Activated CD4-positive, alpha-beta T cell treated with anti-CD3 and anti-CD28 coated beads for 36 hours (primary cell): ENCODE measurements at places on chromosomes 1 and 21. TPM values are rescaled to one million over a fixed set of nuclear protein-coding genes. Genes with fewer than 3 reads are reported as not detected.

DNA sequence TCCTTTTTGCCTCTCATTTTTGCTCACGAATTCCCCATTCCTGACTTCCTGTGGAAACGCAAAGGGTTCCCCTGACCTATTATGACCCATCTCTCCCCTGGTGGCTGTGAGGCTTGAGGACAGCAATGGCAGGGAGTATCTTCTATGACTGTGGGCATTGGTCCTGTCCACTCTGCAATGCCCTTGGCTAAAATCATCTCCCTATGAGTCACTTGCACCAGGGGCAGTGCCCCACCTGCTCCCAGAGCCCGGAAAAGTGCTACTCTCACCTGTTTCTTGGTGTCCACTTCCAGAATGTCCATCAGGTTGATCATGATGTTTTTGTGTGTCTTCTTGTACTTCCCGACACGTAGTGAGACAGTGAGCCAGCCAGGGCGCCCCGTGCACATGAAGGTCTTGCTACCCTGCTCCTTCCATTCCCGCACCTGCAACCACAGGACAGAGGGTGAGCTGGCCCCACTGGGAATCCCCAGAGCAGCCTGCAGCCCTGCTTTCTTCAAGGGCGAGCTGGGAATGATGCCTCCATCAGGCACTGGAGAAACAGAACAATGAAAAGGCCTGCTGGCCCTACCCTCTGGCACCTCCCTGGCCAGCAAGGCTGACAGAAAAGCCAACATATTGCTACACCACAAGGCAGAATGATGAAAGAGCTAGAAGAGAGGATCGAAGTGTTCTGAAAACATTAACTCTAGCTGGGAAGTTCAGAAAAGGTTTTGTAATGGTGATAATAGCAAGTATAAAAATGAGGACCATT lies 3.5 kb downstream of the DHCR24 start:
- DNase-seq = no peak

GRCh38 chr1:25174730-25175612 lies 57.3 kb downstream of the SYF2 start:
- no peak for DNase-seq

DNA sequence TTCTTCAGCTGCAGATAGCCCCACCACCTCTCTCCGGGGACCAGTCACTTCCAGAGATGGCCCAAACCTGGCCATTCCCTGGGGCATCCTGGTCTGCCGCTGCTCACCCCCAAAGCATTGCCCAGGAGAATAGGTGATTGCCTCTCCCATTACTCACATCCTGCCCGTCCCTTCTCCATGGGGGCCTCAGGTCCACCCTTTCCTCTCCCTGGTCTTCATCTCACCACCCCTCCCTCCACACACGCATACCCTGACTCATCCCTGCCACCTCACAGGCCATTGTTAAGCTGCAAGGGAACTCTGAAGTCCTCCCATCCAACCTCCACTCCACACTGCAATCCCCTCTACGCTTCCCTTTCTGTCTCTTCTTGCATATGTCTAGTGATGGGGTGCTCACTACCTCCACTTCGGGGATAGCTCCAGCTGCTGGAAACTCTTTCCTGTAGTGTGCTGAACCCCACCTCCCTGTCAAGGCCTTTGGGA lies at the start of gene PLEKHG5:
TSS of gene PLEKHG5 (minus strand) at position 188 of the 483 bp plus-strand sequence. CDS start 14,096 bp downstream, outside the sequence.
- DNase-seq = peak; percentile 41

DNA sequence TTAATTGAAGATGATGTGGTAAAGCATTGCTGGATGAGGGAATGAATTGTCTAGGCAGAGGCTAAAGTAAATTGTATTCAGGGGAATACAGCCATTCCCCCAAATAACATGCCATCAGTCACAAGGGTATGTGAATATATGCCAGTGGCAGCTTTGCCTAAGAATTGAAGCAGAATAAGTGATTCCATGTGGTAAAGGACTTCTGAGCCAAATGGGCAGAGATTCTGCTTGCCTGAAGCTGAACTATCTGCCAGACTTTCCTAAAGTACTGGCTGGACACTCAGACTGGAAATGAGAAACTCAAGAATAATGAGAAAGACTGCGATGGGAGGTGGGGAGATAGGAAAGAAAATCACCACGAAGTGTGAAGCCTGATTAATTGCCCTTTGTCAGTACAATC lies 2.4 kb downstream of the LIX1L start:
- no peak for DNase-seq

GRCh38 chr1:216212826-216213225 lies 210.4 kb downstream of the USH2A start:
- no peak for DNase-seq

GRCh38 chr1:108884968-108885367 lies 8.2 kb downstream of the GPSM2 start:
- no peak for DNase-seq

GRCh38 chr1:224185208-224185607 lies 2.2 kb downstream of the DEGS1 start:
- no peak for DNase-seq

GRCh38 chr1:168771104-168771630 lies 42.2 kb upstream of the DPT start:
- no peak for DNase-seq

DNA sequence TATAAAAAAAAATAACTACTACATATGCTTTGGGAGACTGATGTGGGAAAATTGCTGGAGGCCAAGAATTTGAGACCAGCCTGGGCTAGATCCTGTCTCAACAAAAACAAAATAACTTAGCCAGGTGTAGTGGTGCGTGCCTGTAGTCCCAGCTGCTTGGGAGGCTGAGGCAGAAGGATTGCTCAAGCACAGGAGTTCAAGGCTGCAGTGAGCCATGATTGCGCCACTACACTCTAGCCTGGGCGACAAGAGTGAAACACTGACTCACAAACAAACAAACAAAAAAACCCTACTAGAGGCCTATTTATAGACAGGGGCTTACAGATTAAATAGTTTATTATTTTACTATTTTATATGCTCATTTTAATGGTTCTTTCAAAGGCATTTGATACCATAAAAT lies 80.0 kb downstream of the LHX4 start:
- no peak for DNase-seq

DNA sequence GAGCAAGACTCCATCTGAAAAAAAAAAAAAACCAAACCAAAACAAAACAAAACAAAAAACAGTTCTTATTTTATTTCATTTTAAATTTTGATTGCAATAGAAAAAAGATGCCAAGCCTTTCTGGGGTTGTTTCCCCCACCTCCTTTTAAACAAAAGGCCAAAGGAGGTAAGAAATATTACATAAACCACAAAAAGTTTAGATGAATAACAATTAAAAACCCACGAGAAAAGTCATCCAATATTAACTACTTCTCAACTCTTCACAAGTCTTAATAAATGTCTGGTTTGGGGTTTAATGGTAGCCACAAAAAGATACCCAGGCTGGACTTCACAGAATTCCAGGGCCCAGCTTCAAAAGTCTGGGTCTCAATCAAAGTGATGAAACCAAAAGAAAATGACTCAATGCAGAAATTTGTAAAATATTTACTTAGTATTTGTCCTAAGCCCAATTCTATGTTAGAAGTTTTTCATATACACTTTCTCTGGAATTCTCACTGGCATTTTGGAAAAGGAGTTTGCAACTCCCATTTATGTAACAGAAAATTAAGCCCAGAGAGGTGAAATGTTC lies 47.0 kb upstream of the SDC3 start:
- DNase-seq = no peak

DNA sequence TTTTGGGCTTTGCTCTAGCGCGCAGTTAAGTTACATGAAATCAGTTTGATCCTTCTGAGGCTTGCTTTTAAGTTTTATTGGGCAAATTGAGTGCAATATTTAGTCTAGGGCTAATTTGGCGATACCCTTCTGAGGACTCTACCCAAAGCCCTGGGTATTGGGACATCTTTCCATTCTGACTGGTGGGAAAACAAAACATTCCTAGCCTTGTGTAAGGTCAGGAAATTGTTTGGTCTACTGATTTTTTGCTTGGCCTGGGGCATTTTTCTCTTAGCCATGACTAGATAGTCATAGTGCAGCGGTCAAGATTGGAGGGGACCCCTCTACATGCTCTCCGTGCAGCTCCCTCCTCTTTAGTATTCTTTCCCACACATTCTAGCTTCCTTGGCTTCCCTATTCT lies 189.6 kb upstream of the PTGFR start:
- no peak for DNase-seq

DNA sequence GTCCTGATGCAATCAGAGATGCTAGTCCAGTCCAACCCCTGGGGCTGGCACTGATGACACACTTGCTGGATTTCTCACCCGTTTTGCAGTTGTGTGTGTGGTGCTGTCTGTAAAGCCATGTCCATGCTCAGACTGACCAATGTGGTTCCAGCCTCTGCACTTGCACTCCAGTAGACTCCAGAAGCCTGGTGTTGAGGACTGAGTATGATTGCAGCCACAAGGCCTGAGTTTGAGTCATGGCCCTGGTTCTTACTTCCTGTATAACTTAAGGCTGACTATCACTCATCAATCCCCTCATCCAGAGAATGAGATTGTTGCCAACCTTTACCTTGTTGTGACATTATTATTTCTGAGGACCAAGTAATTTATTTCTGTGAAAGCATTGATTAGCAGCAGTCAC lies 34.8 kb upstream of the IKBKE start:
- peak; percentile 8 for DNase-seq

DNA sequence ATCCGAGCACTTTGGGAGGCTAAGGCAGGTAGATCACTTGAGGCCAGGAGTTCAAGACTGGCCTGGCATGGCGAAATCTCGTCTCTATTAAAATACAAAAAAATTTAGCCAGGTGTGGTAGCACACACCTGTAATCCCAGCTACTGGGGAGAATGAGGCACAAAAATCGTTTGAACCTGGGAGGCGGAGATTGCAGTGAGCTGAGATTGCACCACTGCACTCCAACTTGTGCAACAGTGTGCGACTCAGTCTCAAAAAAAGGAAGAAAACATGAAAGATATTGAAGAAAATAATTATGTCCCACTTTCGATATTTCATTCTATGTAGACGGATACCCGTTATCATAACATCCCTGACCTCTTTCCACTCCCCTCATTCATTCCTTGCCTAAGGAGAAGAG lies 19.2 kb downstream of the TUT4 start:
- DNase-seq = no peak

DNA sequence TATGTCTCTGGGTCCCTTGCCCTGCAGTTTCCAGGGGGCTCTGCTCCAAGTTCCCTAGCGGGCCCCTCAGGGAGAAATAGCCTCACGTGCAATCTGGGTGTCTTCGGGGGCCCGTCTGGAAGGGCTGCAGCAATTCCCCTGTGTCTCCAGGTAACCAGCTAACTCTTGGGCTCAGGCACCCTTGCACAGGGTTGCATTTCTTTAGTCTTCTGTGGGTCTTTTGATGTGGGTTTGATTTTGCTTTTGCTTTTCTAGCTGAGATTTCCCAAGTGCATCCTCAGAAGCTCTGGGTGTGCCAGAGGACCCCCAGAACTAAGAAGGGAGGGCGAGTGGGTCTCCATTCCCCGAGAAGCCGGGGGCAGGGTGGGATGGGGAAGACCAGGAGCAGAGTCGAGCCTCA lies 75.7 kb downstream of the SPSB1 start:
- DNase-seq = no peak

GRCh38 chr1:36781098-36781497 lies 253.2 kb downstream of the GRIK3 start:
- no peak for DNase-seq

DNA sequence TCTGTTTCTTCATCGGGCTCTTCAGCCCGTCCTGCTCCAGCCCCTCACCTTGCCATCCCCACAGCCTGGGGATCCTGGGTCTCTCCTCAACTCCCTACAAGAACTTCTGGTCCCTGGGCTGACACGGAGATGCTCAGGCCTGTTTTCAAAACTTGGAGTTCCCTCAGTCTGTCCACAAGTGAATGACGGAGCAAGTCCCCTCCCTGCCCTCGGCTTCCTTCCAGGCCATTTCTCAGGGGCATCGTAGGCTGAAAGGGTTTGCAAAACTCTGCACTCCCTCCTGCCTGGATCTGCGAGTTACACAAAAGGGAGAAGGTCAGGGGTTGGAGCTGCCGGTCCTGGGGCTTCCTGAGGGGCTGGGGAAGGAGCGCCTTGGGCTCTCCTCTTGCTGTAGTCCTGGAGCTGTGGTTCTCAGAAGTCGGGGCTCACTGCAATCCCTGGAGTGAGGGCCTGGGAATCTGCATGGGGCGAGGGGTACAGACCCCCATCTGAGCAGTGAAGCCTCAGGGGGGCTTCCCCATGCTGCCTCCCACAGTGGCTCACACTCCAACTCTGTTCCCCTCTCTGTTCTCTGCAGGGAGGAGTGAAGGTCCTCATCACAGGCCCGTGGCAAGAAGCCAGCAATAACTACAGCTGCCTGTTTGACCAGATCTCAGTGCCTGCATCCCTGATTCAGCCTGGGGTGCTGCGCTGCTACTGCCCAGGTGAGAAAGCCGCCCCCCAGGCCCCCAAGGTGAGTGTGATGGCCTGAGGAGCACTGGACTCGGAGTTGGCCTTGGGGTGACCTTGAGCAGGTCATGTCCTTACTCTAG lies 100.6 kb upstream of the VAMP3 start:
- DNase-seq = no peak

DNA sequence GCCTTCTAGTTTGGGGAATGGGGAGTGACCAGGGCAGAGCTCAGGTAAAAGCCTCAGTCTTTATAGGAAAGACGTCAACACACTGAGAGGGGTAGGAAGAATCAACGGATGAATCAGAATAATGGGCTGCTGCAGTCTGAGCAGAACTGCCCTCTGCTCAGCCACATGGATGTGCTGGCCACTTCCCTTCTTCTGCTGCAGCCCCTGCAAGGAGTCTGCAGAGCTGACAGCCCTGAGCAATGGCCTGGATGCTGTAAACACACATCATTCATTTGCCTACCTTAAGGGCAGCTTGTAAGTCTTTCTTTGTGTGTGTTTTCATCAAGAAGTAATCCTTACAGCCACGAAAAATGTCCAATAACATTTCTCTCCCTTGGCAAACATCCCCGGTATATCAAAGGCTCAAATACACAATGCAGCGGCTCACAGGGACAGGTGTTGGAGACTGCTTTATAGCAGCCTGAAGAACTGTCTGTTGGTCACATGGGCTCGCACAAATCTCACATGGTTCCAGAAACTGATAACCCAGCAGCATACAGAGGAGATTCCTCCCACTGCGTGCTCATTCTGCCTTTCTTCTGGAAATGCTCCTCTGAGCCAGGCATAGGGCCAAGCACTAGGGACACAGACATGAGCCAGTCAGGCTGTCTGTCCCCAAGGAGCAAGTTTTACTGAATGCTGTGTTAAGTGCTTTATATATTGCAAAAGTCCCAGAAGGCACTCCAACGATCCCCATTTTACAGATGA lies 110.1 kb downstream of the HMGB4 start:
- DNase-seq = no peak

- DNase-seq = peak; percentile 63
These were observed 546 bp downstream of the ELOVL1 start for GRCh38 chr1:43367026-43367903.

GRCh38 chr1:234701737-234702341 lies 91.9 kb upstream of the IRF2BP2 start:
- DNase-seq = no peak

The SYCP1 gene
- not detected for total RNA-seq

The AMPD1 gene
- not detected for total RNA-seq

The S100A8 gene
- total RNA-seq = not detected

The PIGR gene
- total RNA-seq = 0.07 TPM

The SLAMF7 gene
- total RNA-seq = 35.9 TPM

The MPC2 gene
- total RNA-seq = 42.5 TPM

The IQCC gene
- 5.0 TPM for total RNA-seq

The C4BPA gene
- not detected for total RNA-seq

The CHD5 gene
- 0.25 TPM for total RNA-seq

The ACTN2 gene
- 0.44 TPM for total RNA-seq
